CD4-positive, alpha-beta T cell treated with Interleukin-17A for 4 hours (primary cell): ENCODE measurements at places on chromosomes 6 and 20.
A peak's percentile ranks its signal among the peaks of the same experiment; 100 is the strongest.

DNA sequence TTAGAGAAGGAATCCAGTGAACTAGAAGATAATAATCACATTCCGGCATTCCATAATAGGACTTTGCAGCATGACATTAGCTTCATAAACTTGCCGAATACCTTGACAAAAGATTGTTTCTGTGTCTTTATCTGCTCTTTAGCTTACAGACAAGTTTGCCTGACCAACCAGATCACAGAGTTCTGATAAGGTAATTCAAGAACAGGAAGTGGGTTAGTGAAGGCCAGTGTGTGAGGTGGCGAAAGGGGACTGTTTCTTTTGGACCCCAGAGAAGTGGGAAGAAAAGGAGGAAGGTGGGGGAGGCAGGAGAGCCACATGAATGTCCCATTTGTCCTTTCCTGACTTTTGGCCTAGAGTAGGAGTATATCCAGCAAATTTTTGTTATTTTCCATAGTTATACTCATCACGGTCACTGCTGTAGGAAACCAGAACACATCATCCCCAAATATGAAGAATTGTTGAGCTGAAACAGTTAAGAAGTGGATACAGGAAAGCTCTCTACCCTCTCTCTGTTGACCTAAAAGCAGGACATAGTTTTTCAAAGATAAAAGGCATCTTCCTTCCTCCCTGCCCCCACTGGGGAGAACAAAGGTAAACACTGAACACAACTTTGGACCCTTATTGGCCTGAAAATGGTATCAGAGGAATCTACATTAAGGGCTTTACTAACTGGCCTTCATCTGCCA lies 72.4 kb upstream of the TNFAIP3 start:
- no peak for DNase-seq

- no peak for DNase-seq
Measured at GRCh38 chr6:151811081-151811480, 3.6 kb downstream of the ESR1 start.

GRCh38 chr20:4406627-4407026 lies 315.1 kb upstream of the PRND start:
- DNase-seq, result no peak

DNA sequence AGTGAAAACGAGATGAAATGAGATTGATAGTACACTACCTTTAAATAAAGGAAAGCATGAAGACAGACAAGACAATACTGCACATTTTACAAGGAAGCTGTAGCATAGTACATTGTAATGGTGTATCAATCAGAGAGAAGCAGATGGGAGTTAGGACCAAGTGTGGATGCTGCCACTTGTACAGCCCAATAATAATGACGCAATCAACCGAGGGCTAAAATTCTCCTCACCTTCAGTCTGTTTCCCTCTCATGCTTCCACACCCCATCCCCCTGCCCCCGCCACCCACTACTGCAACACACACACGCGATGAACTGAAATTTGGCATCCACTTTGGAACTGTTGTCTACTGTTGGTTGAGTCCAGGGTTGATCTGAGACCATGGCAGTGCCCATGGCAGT lies 12.4 kb upstream of the HDGFL1 start:
- no peak for DNase-seq

DNA sequence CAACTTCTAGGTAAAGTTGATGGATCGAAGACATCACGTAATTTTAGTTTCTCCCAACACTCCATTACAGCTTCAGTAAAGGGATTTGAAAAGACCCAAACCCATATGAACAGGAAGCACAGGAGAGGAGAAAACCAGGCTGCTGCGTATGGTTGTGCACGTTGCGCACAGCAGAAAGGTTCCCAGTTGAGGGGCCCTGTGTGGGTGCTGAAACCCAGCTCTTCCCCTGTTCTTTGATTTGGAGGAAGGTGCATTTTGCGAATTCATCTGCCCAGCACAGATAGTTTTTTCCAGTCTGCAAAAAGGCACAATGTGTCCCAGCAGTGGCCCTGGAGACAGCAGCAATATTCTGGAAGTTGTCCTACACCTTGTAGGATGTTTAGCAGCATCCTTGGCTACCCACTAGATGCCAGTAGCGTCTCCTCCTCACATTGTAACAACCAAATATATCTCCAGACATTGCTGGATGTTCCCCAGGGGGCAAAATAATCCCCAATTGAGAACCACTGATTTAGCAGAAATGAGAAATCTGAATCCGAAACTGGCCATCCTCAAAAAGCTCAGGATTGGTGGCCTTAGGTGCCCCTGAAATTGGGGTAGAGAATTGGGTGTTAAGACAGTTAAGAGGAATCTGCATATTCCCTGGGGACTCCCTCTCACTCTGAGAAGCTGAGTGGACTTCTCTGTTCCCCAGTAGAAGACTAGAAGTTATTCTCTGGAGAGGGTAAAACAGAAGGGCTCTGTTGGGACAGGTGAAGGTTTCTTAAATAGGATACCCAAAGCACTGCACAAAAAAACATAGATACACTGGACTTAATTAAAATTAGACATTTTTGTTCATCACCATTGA lies 12.2 kb downstream of the SUN5 start:
- DNase-seq, result peak; percentile 19

DNA sequence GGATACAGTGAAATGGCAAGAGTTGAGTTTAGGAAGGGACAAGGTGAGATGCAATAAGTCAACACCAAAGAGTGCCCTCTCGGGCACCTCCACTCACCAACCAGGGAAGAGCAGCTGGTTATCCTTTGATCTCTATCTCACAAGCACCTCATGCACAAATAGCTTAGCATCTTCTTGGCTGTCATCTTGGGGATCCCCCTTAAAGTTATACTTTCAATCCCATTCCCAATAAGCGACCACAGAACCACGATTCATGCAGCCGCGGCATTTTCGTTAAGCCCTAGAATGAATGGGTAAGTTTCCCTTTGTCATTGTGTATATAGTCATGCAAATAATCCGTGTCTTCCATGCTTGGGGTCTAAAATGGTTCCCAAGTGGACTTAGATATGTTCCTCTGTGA lies 73.5 kb downstream of the ADTRP start:
- DNase-seq, result no peak

DNA sequence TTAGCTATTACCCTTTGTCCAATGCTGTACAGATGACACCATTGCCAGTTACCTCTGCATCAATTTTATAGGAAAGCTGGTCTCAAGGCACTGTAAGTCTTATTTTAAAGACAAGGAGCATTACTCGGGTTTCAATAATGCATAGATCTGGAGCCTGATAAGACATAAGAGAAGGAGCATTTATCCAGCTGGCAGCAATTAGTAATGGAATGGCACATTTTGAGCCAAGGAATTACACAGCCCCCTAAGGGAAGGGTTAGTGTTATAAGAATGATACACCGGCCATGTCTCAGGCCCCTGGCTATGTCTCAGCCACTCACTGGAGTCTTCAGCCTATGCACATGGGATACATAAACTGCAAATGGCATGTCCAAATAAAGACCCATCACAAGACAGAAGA lies 23.1 kb upstream of the TMEM242 start:
- DNase-seq, result no peak

GRCh38 chr6:115573861-115574260 lies 486.8 kb downstream of the FRK start:
- no peak for DNase-seq

DNA sequence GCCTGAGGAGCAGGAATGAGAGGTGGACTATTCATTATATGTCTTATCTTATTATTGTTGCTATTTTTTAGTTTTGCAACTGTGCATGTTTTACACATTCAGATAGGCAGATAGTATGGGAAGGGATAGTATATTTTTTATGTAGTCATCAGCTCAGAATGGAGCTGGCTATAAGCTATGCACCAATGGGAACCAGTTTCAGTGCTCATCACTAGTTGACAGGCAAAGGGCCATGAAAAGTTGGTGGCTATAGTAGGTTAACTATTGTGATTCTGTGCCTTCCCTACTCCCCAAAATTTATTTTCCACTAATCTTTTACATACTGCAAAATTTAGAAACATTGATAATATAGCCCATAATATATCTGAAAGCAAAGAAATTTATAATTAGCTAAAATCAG lies 5.3 kb upstream of the UBD start:
- DNase-seq, result no peak

DNA sequence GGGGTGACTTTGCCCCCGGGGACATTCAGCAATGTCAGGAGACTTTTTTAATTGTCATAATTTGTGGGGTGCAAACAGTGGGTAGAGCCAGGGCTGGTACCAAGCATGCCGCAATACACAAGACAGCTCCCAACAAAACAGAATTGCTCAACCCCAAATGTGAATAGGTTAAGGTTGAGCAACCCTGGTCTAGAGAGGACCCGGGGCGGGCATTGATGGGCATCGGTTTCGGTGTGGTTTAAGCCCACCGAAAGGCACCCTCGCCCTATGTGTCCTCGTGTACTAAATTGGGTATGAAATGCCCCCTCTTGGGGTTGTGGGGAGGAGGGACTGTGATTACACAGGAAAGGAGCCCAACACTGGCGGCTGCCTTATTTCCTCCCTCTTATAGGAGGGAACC lies 36.0 kb downstream of the KIAA1755 start:
- no peak for DNase-seq

DNA sequence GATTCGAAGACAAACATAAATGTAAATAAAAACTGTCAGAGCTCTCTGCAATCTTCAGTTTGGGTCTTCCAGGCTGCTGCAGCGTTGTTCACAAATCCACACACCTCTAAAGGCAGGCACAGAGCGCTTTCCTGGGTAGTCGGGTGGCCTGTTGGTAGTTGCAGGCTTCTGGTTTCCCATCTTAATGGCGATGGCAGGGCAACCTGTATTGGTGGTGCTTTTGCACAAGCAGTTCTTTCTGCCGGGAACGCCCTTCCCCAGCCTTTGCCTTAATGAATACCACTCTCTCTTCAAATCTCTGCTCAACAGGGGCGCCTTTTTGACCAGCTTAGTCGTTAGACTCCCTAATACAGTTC lies 723 bp upstream of the IFT52 start:
- DNase-seq, result peak; percentile 32

DNA sequence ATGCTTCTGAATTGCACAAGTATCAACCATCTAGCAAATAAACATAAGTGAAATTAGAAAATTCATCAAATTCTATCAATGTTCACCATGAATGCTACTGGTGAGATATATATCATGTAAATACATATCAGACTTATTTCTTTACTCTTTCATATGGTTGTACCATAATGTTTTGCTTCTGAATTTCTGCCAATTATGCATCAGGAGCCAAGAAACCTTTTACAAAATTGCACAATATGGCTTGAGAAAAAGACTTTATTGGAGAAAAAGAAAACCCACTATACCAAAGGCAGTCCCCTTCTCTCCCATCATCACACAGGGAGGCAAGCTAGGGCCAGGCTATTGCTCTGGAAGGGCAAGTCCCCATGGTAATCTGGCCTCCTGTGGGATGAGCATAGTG lies 402.6 kb downstream of the C6orf118 start:
- no peak for DNase-seq

DNA sequence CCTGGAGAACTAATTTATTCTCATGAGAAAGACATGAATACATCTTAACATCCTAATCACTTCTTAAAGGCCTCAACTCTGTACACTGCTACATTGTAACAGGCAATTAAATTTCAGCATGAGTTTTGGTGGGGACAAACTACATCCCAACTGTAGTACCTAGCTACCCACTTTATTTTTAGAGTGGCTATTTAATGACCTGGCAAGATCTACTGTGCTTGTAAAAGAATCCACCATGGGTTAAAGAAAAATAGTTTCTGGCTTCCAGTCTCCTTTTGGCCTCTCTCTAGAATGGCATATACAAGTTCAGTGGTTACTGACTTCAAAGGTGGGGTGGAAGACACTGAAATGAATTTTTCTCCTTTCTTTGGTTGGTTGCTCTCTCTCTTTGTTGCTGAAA lies 193.9 kb downstream of the ESR1 start:
- DNase-seq, result no peak

- no peak for DNase-seq
Measured at GRCh38 chr6:44696686-44697085, 309.2 kb downstream of the CDC5L start.

DNA sequence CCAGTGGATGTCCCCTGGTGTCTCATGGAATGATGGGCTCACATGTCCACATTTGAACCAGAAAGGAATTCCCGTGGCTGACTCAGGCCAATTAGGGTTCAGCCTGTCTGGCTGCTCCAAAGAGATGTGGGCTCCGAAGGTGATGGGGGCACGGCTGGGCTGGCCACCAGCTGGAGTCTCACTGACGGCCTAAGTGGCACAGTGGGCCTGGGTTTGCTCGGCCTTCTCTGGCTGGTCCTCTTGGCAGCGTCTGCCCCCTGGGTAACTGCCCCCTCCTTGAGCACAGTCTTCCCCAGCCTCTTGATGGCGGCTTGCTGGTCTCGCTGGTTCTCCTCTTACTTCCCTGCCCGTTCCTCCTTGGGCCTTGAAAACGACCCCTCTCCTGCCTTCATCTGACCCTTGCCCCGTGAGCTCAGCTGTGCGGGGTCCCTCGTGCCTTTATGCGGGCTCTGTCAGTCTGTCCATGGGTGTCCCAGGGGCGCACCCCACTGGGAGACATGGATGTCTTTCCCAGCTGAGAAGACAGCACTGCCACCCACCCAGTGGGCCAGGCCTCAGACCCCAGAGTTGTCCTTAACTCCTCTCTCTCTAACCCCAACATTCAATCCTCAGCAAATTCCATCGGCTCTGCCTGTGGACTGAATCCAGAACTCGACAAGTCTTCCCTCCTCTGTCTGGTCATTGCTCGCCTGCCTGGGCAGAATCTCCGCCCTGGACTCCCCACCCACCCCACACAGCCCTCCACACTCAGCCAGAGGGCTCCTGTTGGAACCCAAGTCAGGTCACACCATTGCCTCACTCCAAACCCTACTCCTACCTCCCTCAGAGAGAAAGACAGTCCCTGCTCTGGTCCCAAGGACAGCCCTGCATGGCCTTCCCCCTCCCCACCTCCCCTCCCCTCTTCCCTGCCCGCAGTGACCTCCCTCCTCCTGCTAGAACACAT lies 78.7 kb downstream of the CEBPB start:
- no peak for DNase-seq

DNA sequence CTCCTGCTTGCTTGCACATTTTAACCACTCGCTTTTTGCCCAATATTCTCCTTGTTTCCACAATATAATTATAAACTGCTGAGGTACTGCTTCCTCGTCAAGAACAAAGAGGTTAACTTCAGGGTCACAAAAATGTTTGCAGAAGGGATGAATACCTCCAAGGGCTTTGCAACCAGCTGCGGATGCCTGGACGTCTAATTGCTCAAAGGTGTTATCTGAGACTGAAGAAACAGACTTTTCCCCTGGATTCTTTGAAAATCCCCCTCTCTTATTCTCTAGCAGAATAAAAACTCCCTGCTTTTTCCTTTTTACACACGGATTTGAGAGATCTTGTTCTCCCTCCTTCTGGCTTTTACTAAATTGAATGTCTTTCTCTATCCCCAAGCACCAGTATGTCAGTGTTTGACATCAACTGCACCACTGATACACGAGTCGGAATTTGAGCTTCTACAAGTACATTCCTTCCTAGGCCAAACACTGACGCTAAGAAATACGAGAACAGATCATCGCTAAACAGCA lies 336 bp upstream of the SMPDL3A start:
- DNase-seq, result no peak

GRCh38 chr6:167094820-167095637 lies 27.9 kb upstream of the CCR6 start:
- DNase-seq, result no peak

DNA sequence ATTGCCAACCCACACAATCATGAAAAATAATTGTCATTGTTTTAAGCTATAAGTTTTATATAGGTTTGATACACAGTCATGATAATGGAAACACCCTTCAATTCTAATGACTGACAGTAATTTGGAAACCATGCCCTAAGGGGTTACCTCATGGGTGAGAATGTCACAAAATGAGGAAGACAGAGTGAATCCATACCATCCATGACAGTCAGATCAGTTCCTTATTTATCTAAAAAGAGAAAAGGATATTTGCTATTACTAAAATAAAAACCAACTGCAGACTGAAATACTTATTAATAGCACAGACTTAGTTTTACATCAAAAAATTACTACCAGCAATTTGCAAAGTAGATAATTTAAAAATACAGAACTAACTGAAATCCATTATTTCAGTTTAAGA lies 437.8 kb downstream of the UTRN start:
- no peak for DNase-seq
